Urothelium cell line (cell line): ENCODE measurements at places on chromosomes 11 and 22.

DNA sequence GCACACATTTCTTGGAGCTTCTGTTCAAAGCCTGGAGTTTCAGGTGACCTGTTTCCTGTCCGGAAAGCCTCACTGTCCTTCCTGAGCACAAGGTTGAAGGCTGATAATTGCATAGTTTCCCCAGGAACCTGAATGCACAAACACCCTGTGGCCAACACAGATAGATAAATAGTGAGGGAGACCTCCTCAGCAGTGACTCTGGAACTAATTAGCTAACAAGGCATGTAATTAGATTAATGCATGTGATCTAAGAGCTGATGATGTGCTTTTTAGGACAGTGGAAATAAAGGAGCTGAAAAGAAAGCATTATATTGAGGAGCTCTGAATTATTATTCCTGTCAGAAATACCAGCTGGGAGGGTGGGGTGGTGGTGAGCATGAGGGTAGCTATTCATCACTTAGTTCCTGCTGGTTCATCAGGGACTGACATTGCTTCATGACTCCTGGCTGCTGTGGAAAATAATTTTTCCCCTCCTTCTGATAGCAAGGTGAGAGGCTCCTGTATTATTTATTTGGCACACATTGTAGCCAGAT lies 101.1 kb downstream of the NELL1 start:
- DNase-seq = no peak

GRCh38 chr11:44944181-44944852 lies 6.4 kb downstream of the TP53I11 start:
- DNase-seq = no peak

DNA sequence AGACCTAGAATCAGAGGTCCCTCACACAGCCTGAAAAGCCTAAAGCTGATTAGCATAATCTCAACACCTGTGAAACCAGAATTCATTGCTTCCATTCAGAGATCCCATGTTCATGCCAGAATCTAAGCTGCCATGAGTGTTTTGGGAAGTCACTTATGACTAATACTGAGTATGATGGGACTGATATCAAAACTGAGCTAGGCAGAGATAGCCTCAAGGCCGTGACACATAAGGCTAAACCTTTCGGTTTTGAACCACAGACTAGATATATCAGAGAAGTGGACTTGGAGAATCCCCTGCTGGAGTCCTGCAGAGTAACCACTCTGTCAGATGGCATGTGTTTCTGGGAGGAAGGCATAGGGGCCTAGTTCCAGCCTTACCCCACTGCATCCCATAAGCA lies 23.1 kb upstream of the GLYATL2 start:
- no peak for DNase-seq

GRCh38 chr11:118438314-118438931 lies 2.1 kb downstream of the KMT2A start:
- DNase-seq = peak; percentile 36

DNA sequence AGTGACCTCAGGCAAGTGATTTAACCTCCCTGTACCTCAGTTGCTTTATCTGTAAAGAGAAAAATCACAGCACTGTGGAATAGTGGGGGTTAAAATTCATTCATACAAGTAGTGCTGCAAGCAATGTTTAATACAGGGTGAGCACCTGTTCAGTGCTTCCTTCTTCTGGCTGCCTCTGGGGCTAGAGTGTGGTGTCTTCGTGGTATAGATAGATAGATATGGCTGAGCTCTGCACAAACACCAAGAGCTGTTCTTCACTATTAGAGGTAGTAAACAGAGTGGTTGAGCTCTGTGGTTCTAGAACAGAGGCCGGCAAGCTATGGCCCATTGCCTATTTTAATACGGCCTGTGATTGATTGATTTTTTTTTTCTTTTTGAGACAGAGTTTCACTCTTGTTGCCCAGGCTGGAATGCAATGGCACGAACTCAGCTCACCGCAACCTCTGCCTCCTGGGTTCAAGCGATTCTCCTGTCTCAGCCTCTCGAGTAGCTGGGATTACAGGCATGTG lies 32.9 kb downstream of the LIMK2 start:
- DNase-seq = no peak

DNA sequence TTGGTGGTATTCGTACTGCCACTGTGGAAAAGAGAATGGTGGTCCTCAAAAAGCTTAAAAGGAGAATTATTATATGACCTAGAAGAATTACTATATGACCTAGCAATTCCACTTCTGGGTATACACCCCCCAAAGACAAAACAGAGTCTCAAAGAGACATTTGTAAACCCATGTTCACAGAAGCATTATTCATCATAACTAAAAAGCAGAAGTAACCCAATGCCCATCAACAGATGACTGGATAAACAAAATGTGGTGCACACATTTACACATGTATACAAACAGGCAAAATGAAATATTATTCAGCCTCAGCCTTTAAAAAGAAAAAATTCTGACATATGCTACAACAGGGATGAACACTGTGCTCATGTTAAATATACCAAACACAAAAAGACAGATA lies 89.4 kb downstream of the ARHGAP32 start:
- no peak for DNase-seq

DNA sequence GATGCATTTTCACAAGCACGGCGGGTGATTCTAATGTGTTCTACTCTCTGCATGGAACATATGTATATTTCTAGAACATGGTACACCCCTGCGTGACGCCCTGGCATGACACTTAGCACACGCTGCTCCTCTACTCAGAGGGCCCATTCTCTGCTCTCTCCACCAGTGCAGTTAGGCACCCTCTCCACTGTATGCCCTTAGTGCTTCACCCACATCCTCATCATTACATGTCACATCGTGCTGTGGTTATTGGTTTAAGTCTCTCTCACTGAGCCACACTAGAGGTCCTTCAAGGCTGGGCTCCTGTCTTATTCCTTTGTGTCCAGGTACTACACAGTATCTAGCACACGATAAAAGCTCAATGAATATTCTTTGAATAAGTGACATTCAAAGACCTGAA lies 16.7 kb downstream of the TMPRSS13 start:
- no peak for DNase-seq

GRCh38 chr11:96337541-96338431 lies 5.2 kb downstream of the MAML2 start:
- no peak for DNase-seq

GRCh38 chr22:19477321-19478044 lies 1.5 kb downstream of the UFD1 start:
- no peak for DNase-seq

GRCh38 chr11:22079133-22079872 lies 113.6 kb upstream of the ANO5 start:
- DNase-seq = no peak

GRCh38 chr11:121374286-121374985 lies 77.7 kb upstream of the SORL1 start:
- DNase-seq = no peak

- no peak for DNase-seq
Measured at GRCh38 chr22:44143105-44143474, 37.6 kb upstream of the PARVG start.

GRCh38 chr11:72706579-72706978 lies 32.4 kb upstream of the PDE2A start:
- no peak for DNase-seq

GRCh38 chr11:78710417-78710816 lies 135.8 kb upstream of the NARS2 start:
- no peak for DNase-seq

- no peak for DNase-seq
Measured at GRCh38 chr22:38305471-38306448, 11.5 kb downstream of the CSNK1E start.

DNA sequence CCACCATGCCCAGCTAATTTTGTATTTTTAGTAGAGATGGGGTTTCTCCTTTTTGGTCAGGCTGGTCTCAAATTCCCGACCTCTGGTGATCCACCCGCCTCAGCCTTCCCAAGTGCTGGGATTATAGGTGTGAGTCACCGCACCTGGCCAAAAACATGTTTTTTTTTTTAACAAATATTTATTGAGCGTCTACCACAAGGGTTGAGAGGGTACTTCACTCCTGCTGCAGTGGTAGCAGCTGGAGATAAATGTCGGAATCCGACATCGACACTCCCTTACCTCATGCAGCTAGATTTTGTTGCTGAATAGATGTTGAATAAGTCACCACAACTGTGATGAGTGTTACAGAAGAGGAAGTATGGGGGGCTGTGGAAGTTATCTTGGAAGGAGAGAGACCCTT lies 971 bp downstream of the DNAJB13 start:
- peak; percentile 54 for DNase-seq
